Epithelial cell of esophagus (primary cell): ENCODE measurements at places on chromosomes 6 and 20.

GRCh38 chr20:2149507-2149906, 47.9 kb downstream of the STK35 start:
- DNase-seq = peak; percentile 52

DNA sequence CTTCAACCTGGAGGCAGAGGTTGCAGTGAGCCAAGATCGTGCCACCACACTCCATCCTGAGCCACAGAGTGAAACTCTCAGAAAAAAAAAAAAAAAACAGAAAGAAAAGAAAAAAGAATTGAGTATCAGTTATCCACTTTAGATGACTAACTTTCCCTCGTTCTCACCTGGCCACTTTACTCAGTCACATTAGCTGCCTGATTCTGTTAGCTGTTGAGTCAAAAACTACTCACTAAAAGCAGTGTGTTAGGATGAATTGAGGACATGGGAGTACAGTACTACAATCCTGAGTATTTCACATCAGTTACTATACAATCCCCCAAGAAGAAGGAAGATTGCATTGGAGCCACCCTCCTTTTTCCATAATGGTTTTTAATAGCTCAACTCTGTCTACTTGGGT, 114.6 kb downstream of the ADAT2 start:
- DNase-seq = peak; percentile 77

- DNase-seq = no peak
Observed at GRCh38 chr6:111215131-111215530, 127.8 kb downstream of the SLC16A10 start.

- DNase-seq = peak; percentile 34
Observed at GRCh38 chr6:115091461-115091860, 748.6 kb upstream of the HS3ST5 start.

- DNase-seq = peak; percentile 98
Observed at GRCh38 chr6:37242429-37243052, 15.0 kb upstream of the TBC1D22B start.
